ENCODE measurements at places on chromosomes 5 and 9. TPM values are rescaled to one million over a fixed set of nuclear protein-coding genes. Genes with fewer than 3 reads are reported as not detected.

DNA sequence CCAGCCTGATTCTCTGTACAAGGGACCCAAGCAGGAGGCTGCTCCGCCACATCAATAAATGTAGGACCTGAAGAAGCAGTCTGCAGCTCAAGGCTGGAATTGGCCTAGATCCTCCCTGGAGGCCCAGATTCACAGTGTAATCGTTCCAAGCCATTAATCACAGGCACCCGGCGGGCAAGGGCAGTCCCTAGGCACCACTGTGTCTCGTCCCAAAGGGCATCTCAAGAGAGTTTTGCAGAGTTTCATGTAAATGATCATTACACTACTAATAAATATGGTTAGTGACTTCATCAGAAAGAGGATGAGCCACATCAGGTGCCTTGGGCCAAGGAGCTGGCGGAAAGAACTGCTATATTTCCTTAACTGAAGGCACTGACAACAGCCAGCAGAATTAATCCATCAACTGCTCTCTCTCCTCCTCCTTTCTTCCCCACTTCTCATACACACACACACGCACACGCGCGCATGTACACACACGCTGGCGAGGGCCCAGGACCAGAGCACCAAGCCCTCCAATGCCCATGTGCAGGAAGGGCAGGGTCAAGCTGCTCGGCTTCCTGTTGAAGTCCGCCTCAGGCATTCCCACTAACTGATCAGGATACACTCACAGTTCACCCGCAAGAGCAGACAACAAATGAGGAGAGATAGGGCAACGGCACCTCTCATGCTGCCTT is 33.9 kb downstream of the GNAQ start:
- H3K27ac ChIP-seq, result no peak overlapping the region
- peaks cover 10% of the 10 kb centered on the region for H3K4me1 ChIP-seq
- H3K4me3 ChIP-seq, result no peak overlapping the region
- no peak for DNase-seq
- no peaks in the 10 kb centered on the region for H3K27me3 ChIP-seq

FOXD4L4 gene
- total RNA-seq, result not detected

DNA sequence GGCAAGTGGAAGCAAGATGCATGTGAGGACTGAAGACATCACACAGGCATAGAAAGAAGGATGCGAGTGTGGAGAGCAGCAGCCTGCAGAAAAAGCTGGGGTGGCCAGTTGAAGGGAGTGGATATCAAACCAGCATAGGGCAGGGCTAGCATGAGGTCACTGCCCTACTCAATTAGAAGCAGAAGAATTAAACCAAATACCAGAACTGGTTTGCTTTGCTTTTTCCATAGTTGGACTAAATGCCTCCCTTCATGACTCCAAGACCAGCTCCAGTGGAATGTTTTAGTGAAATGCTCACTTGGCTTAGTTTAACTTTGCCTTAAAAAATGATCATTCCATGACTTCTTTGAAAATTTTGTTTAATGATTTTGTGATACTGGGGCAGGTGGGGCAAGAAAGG is 45.8 kb downstream of the TMEM167A start:
- no peaks in the 10 kb centered on the region for H3K27me3 ChIP-seq
- H3K4me3 ChIP-seq, result no peak overlapping the region
- no peak overlapping the region for H3K27ac ChIP-seq

ITK gene
- 0.62 TPM for total RNA-seq

DNA sequence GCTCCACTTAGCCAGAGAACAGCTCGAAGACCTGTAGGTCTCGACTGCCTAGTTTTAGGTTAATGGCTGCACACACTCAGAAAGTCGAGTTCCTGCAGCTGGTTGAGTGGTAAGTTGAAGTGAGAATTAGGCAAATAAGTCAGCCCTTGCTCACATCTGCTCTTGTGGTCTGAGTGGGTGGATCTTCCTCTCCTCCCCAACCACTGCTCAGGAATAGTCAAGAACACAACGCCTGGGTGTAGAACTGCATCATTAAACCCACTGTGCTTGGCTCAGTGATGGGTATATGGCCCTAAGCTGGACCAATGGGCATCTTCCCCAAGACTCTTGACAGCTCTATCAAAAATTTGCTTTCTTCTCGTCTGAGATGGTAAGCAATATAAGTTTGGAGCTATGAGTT is 20.9 kb upstream of the ADAM19 start:
- DNase-seq, result no peak
- no peaks in the 10 kb centered on the region for H3K36me3 ChIP-seq

DNA sequence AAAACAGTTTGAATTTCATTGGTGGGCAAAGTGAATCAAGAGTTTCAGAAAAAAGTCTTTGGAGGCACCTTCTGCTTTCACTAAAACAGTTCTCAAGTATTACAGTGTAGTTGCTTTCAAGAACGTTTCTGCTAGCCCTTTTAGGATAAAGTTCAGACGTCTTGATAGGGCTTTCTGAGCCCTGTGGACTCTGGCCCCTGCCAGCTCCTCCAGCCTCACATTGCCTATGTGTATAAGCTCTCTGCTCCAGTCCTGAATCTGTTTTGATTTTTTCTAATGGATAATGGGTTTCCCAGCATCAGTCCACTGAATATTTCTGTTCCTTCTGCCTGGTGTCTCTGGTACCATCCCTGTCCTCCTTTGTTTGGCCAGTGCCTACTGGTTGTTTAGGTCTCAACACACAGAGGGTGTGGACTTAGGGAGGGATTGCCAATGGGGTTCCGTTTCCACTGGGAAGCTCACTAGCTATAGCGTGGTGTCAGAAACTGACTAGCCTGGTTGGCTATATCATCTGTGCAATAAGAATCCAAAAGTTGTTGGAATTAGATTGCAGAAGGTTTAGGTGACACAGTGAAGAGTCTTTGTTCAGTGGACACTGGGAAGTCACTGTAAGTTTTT is 26.4 kb downstream of the ARHGAP26 start:
- no peak overlapping the region for H3K27ac ChIP-seq
- no peaks in the 10 kb centered on the region for H3K36me3 ChIP-seq
- no peaks in the 10 kb centered on the region for H3K27me3 ChIP-seq
- no peaks in the 10 kb centered on the region for H3K4me1 ChIP-seq
- no peak for DNase-seq

PDE6A gene
- total RNA-seq, result not detected

UBAP2 gene
- 10.9 TPM for total RNA-seq

DNA sequence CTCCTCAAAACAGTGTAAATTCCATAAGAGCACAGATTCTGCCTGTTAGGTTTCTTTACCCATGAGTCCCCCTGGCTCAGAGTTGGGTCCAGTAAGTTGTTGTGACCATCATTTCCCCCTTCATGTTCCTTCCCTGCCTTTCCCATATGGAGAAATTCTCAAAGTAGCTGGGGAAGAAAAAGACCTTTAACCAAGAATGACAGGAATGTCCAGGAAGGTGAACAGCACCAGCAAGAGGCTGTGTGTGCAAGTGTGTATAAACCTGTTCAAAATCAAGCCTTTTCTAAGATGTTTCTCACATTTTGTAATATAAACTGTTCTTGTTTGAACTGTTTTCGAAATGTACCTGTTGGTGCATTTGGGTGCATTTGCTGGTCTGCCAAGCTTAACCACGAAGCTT is 238.2 kb downstream of the SLIT3 start:
- no peaks in the 10 kb centered on the region for H3K27me3 ChIP-seq
- no peak for DNase-seq
- no peaks in the 10 kb centered on the region for H3K4me1 ChIP-seq
- H3K36me3 ChIP-seq, result no peaks in the 10 kb centered on the region

RAD50 gene
- total RNA-seq, result 17.6 TPM

GRCh38 chr9:92463984-92464383 is 18.3 kb downstream of the ASPN start:
- no peaks in the 10 kb centered on the region for H3K4me1 ChIP-seq
- H3K27ac ChIP-seq, result no peak overlapping the region
- no peaks in the 10 kb centered on the region for H3K36me3 ChIP-seq
- DNase-seq, result no peak
- H3K27me3 ChIP-seq, result no peaks in the 10 kb centered on the region

DNA sequence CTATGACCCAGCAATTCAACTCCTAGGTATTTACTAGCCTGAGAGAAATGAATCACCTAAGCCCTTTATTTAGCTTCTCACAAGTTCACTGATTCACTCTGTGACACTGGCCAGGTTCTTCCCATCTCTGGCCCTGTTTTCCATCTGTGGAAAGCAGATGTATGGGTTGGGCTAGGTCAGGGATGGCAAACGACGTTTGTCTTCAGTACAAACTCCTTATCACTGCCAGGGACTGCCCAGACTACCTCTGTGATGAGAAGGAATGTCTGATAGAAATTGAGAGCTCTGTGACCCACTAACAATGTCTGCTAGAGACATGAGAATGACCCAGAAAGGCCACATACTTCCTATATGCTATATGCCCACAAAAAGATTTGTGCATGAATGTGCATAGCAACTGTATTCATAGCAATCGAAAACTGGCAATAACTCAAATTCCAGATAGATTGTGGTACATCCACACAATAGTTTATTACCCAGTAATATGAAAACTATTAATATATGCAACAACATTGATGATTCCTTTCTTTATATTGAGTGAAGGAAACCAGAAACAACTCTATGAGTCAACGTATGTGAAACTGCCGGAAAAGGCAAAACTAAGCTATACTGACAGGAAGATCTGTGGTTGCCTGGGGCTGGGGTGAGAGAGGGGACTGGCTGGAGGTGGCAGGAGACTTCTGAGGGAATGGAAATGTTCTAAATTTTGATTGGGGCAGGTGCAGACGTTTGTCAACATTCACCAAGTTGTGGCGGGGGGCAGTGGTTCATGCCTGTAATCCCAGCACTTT is 32.0 kb upstream of the ADAM19 start:
- no peaks in the 10 kb centered on the region for H3K4me1 ChIP-seq
- no peak for DNase-seq
- H3K27me3 ChIP-seq, result no peaks in the 10 kb centered on the region
- H3K36me3 ChIP-seq, result no peaks in the 10 kb centered on the region

- H3K4me3 ChIP-seq, result no peak overlapping the region
- no peak for DNase-seq
- H3K27ac ChIP-seq, result no peak overlapping the region
- no peaks in the 10 kb centered on the region for H3K36me3 ChIP-seq
- H3K27me3 ChIP-seq, result no peaks in the 10 kb centered on the region
These were observed 121.4 kb downstream of the NFIB start for GRCh38 chr9:14192556-14192955.

- DNase-seq, result no peak
- H3K36me3 ChIP-seq, result no peaks in the 10 kb centered on the region
- no peaks in the 10 kb centered on the region for H3K4me1 ChIP-seq
- no peaks in the 10 kb centered on the region for H3K27me3 ChIP-seq
- no peak overlapping the region for H3K27ac ChIP-seq
These were observed 193.2 kb upstream of the RORB start for GRCh38 chr9:74303945-74304344.

DNA sequence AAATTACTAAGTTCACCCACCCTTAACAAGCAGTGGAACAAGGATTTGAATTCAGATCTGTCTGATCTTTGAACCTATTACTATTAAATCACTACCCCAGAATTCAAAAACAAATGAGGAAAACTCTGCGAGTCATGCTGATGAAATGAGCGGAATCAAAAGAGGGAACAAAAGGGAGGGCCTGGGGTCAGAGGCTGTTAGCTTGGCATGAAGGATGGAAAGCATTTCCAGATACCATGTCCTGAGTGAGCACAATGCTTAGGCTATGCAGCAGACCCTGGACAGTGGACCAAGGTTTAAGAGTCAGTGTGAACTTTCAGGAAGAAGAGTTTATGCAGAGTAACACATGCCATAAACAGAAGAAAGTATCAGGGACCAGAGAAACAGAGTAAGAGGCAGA is 30.5 kb downstream of the GRIA1 start:
- H3K36me3 ChIP-seq, result no peaks in the 10 kb centered on the region
- no peaks in the 10 kb centered on the region for H3K4me1 ChIP-seq
- no peak overlapping the region for H3K27ac ChIP-seq
- H3K27me3 ChIP-seq, result no peaks in the 10 kb centered on the region
- H3K4me3 ChIP-seq, result no peak overlapping the region
- DNase-seq, result no peak

SLC45A2 gene
- total RNA-seq, result 0.46 TPM

DNA sequence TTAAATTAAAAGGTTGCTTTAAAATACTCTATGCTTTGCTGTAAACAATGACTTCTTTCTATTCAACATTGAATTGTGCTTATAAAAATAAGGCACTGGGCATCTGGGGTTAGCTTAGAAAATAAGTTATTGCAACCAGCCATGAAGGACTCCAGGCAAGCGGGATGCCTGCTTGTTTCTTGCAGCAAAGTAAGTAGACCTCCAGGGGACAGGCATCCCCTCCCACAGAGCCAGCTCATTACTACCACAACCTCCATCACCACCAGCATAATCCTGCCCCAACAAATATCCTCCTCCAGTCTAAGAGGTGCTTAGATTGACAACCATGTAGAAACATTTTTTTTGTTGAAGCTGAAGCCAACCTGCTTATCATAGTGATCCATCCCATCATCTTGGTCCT is 190.4 kb downstream of the TARS1 start:
- H3K4me1 ChIP-seq, result no peaks in the 10 kb centered on the region
- no peak overlapping the region for H3K27ac ChIP-seq
- no peaks in the 10 kb centered on the region for H3K36me3 ChIP-seq
- H3K4me3 ChIP-seq, result no peak overlapping the region
- no peak for DNase-seq

GRCh38 chr5:1865486-1865885 is 17.2 kb downstream of the IRX4 start:
- H3K36me3 ChIP-seq, result no peaks in the 10 kb centered on the region
- DNase-seq, result no peak
- H3K27me3 ChIP-seq, result no peaks in the 10 kb centered on the region
- no peaks in the 10 kb centered on the region for H3K4me1 ChIP-seq
- no peak overlapping the region for H3K4me3 ChIP-seq
- H3K27ac ChIP-seq, result no peak overlapping the region

SCGB3A2 gene
- total RNA-seq, result not detected

- H3K36me3 ChIP-seq, result no peaks in the 10 kb centered on the region
- no peak overlapping the region for H3K27ac ChIP-seq
- no peaks in the 10 kb centered on the region for H3K4me1 ChIP-seq
- no peak overlapping the region for H3K4me3 ChIP-seq
- H3K27me3 ChIP-seq, result no peaks in the 10 kb centered on the region
These were observed 84.2 kb upstream of the SEMA6A start for GRCh38 chr5:116658830-116659229.

DNA sequence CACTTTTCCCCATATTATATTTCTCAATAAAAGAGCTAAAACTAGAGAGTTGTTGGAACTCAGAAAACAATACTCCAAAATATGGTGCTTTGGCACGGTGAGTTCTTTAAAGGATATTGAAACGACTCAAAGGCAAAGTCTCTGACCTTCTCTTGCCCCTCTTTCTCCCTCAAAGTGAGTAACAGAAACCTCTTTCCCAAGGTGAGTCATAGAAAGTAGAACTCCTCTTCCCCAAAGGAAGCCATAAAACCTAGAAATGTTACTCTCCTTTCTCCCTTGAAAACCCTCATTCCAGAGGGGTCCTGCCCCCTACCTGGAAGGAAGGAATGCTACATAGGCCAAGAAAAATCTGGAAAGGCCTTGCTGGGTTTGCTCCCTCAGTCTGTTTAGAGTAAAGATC is 47.5 kb downstream of the RAPGEF6 start:
- no peaks in the 10 kb centered on the region for H3K4me1 ChIP-seq
- DNase-seq, result no peak
- H3K36me3 ChIP-seq, result no peaks in the 10 kb centered on the region
- H3K27ac ChIP-seq, result no peak overlapping the region
- no peak overlapping the region for H3K4me3 ChIP-seq

SLC1A1 gene
- total RNA-seq, result 39.8 TPM
